ENCODE measurements at places on chromosomes 11 and 22.

GRCh38 chr11:26245046-26245445 lies 86.9 kb upstream of the ANO3 start:
- no peak for DNase-seq

DNA sequence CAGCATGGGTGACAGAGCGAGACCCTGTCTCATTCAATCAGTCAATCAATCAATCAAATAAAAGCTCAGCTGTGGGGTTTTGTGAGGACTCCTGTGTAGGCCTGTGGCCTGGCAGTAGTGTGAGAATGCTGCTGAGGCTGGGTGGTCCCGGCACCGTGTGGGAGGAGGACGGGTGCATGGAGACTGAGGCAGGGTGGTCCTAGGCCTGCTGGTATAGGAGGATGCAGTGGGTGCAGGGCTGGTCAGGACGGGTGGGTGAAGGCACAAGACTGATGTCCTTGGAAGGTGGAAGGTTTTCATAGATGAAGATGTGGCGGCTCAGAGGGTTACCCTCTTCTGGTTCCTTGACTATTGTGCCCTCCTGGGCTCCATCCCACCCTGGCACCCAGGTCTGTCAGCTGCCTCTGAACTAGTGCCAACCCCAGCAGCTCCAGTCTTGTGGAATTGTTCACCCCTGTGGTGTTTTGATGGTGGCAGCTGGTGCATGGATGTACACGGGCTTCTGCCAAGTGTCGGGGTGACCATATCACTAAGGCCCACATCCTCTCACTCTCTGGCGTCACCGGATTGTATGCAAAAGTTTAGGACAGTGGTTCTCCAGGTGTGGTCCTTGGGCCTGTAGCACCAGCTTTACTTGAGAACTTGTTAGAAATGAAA lies 23.7 kb downstream of the TANGO2 start:
- no peak for DNase-seq

- no peak for DNase-seq
Measured at GRCh38 chr11:15627560-15627959, 512.8 kb downstream of the INSC start.

- no peak for DNase-seq
Measured at GRCh38 chr11:45041596-45041995, 90.9 kb upstream of the TP53I11 start.

- peak; percentile 52 for DNase-seq
Measured at GRCh38 chr11:67117672-67118180, 1.3 kb upstream of the KDM2A start.

DNA sequence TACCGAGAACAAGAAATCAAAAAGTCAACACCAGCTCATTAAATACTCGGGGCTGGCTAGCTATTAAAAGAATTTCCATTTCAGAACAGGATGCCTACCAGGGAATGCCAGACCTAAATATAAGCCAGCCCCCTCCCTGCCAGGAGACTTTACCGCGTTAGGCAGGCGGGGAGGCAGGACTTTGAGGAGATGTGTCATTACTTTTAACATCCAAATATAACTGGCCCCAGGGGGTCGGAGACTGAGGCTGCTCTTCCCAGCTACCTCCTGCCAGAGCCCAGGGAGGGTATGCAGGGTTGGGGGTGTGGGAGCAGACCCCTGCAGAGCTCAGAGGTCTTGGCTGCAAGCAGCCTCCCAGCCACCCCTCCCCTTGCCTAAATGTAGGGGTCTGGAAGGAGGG lies 183.5 kb downstream of the DSCAML1 start:
- no peak for DNase-seq

DNA sequence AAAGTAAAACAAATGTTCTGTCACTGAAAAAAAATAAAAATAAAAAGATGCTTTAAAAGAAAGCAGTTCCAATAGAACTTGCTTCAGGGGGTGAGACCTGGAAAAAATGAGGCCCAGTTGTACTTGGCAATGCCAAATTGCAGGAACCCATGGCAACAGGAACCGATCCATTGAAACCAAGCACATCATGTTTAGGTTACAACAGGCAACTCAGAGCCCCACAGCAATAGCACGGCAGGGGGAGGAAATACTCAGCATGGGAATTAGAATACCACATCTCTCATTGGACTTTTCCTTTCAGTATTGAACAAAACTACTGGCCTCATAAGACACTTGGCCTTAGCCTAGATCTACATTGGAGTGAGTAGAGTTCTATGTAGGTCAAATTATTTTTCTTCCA lies 84.3 kb downstream of the MSANTD4 start:
- DNase-seq, result no peak

GRCh38 chr22:30837531-30837930 lies 131.0 kb downstream of the MORC2 start:
- DNase-seq, result no peak

- no peak for DNase-seq
Measured at GRCh38 chr11:29183301-29183700, 833.5 kb downstream of the KCNA4 start.

- no peak for DNase-seq
Measured at GRCh38 chr11:23551706-23552105, 691.4 kb upstream of the CCDC179 start.

- no peak for DNase-seq
Measured at GRCh38 chr11:43674560-43674959, 6.0 kb upstream of the HSD17B12 start.

DNA sequence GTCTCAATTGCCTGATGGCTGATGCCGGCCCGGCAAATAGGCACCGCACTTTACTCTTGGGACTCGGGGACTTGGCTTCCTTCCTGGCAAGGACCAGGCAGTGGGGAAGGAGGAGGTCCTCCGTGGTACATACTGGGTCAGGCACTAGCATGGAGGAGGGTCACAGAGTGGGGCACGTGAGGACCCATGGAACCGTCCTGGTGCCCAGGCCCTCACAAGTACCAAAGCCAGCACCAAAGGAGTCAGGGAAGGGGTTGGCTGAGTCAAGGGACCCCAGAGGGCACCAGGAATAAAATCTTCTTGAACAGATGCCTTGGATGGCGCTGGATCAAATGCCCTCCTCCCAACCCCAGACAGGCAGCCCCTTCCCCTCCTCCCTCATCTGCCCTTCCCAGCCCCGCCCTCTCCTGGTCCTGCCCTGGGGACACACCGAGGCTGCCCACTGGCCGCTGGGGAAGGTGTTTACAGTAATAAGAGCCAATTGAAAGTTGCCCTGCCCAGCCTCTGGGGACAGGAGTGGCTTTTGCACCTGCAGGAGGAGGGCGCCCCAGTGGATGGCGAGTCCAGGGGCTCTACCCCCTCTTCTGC lies 5.6 kb upstream of the CARNS1 start:
- DNase-seq, result no peak

GRCh38 chr22:18000441-18001039 lies 23.8 kb downstream of the MICAL3 start:
- DNase-seq, result no peak

GRCh38 chr22:31243339-31244045 lies 31.4 kb downstream of the LIMK2 start:
- no peak for DNase-seq
